ENCODE measurements at places on chromosomes 4 and X. TPM values are rescaled to one million over a fixed set of nuclear protein-coding genes. Genes with fewer than 3 reads are reported as not detected.

Gene UNC5C
- 30.9 TPM for total RNA-seq

Gene TRPC3
- total RNA-seq: not detected

Gene CASP3
- total RNA-seq: 24.0 TPM

Gene GNRHR
- total RNA-seq: 0.21 TPM

Gene SPANXB1
- total RNA-seq: not detected

Gene TEX11
- total RNA-seq: not detected

Gene SLC2A9
- 15.2 TPM for total RNA-seq

Gene PAGE1
- not detected for total RNA-seq

Gene L1CAM
- 0.52 TPM for total RNA-seq

Gene MTNR1A
- total RNA-seq: not detected

Gene CT45A5
- not detected for total RNA-seq

Gene AKAP4
- total RNA-seq: not detected

Gene MFAP3L
- 4.8 TPM for total RNA-seq

Gene PNMA6A
- 0.48 TPM for total RNA-seq

Gene MND1
- 0.53 TPM for total RNA-seq

Gene RHOXF2B
- not detected for total RNA-seq

Gene CENPI
- total RNA-seq: 0.81 TPM

Gene DMRTC1
- total RNA-seq: not detected

Gene TCEAL6
- 3.7 TPM for total RNA-seq

Gene CPEB2
- total RNA-seq: 6.3 TPM

Gene MCF2
- total RNA-seq: 19.9 TPM

Gene FHDC1
- 0.10 TPM for total RNA-seq

Measured in adrenal gland (tissue), 19 donors.